GM23248 (cell line): ENCODE measurements at places on chromosomes 5 and 9. TPM values are rescaled to one million over a fixed set of nuclear protein-coding genes. Genes with fewer than 3 reads are reported as not detected.

The C9orf50 gene
- total RNA-seq: 0.32 TPM in 1 of 2 replicates, not detected in the other

DNA sequence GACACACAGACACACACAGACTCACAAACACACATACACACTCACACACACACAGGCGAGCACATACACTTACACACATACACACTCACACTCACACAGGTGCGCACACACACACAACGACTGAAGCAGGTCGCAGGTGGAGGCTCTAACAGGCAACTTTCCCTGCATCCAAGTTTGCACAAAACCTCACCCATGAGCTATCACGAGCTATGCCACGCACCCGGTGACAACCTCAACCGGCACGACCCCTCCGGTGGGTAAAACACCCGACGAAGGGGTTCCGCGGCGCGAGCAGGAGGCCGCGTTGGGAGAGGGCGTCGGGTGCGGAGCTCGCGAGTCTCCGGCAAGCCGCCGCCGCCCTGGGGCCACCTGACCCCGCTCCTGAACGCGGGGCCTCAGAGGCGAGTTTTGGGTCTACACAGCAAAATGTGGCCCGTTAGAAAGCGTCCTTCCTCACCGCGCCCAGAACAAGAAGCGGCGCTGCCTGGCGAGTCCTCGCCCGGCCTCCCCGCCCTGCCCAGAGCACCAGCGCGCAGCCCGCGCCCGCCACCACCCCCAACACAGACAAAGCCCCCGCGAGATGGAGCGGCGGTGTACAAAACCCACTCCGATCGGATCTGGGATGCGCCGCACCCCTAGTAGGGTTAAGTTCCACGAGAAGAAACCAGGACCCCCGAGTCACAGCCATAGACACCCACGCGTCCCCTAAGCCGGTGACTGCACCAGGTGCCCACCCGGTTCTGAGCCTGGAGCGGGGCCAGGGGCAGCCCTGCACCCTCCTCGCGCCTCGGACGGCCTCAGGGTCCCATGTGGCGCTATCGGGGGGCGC lies 665 bp downstream of the SLC6A3 start:
- no peak for DNase-seq
- peaks cover 44% of the 10 kb centered on the region for H3K27me3 ChIP-seq
- H3K4me1 ChIP-seq: no peaks in the 10 kb centered on the region
- H3K27ac ChIP-seq: no peak overlapping the region

GRCh38 chr9:130024597-130024994 lies 18.4 kb downstream of the FNBP1 start:
- no peaks in the 10 kb centered on the region for H3K27me3 ChIP-seq
- no peak overlapping the region for H3K4me3 ChIP-seq
- H3K36me3 ChIP-seq: no peaks in the 10 kb centered on the region

GRCh38 chr5:16980983-16981382 lies 44.9 kb upstream of the MYO10 start:
- DNase-seq: peak; percentile 36
- H3K4me3 ChIP-seq: no peak overlapping the region
- no peak overlapping the region for H3K27ac ChIP-seq
- no peaks in the 10 kb centered on the region for H3K4me1 ChIP-seq
- H3K36me3 ChIP-seq: no peaks in the 10 kb centered on the region
- H3K27me3 ChIP-seq: no peaks in the 10 kb centered on the region

The OBP2B gene
- not detected in 2 replicates for total RNA-seq

The TAL2 gene
- total RNA-seq: not detected in 2 replicates
